ENCODE measurements at places on chromosomes 1 and 21.
A peak's percentile ranks its signal among the peaks of the same experiment; 100 is the strongest.

DNA sequence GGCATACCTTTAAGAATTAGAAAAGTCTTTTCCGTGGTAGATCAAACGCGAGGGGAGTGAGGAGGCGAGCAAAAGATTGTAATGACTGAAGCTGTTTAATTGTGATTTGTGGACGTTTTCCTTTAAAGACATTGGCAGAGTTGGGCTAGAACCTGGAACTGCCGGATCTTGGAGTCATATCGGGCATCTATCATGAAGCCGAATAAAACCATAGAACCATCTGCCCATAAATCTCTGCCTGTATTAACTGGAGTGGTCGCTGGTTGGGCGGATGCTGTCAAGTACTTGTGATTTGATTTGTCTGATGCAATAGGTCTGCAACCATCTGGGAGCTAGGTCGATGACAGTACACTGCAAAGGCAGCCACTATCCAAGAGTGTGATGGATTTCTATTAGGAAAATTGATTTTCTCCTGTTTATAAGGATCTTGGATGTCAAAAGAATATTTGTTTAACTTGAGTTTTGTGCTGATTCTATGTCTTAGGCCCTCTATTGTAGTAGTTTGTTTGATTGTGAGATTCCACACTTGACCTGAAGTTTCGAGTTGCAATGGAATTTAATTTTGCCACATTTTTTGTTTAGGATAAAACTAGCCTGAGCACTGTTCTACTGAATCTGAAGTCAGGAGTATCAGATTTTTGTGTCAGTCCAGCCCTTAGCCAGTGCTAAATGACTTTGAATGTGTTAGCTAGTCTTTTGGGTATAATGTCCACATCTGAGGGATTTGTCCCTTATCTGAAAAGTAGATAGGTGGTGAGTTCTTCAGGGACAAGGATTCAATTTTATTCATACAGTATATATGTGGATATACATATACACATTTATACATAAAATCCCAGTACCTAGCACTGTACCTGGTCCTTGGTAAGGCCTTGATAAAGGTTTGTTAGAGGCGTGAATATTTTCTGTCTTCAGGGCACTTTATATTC lies 1.2 kb downstream of the SARS1 start:
- peak; percentile 67 for DNase-seq

GRCh38 chr1:5709976-5710375 lies 282.2 kb downstream of the NPHP4 start:
- DNase-seq, result no peak

GRCh38 chr1:165633614-165634013 lies 2.6 kb downstream of the MGST3 start:
- no peak for DNase-seq

GRCh38 chr1:66539491-66539890 lies 5.5 kb downstream of the SGIP1 start:
- DNase-seq, result no peak

- no peak for DNase-seq
These were observed 16.5 kb downstream of the LHX4 start for GRCh38 chr1:180246579-180246978.

DNA sequence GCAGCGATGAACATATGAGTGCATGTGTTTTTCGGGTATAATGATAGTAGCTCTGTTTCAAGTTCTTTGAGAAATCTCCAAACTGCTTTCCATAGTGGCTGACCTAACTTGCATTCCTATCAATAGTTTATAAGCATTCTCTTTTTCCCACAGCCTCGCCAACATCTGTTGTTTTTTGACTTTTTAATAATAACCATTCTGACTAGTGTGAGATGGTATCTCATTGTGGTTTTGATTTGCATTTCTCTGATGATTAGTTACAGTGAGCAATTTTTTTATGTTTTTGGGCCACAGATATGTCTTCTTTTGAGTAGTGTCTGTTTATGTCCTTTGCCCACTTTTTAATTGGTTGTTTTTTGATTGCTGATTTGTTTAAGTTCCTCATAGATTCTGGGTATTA lies 10.6 kb upstream of the RUNX1 start:
- no peak for DNase-seq

GRCh38 chr1:165856606-165857005 lies 29.2 kb downstream of the UCK2 start:
- no peak for DNase-seq

DNA sequence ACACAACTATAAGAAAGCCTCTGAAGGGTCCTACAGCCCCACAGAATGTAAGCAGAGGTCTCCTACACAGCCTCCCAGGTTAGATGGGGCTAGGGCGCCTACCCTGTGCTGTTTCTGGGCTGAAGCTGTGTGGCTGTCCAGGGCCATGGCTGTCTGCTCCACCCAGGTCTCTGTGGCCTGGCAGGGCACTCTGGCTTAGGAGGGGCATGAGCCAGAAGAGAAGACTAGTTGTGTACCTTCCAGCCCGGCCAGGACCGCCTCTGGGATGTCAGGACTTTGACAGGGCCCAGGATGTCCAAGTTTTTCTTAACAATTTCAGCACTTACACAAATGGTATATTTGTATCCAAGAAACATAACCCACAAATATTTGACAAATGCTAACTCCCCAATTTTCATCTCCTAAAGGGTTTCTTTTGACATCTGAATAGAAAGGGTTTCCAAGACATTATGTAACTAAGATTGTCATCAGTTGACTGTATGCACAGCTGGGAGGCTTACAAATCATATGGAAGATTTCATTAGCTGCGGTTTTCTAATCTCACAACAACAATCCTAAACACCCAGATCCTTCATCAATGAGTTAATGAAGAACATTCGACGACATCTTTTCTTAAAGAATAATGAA lies 80.5 kb downstream of the HSF2BP start:
- DNase-seq, result no peak
